ENCODE measurements at places on chromosomes 6 and 20. TPM values are rescaled to one million over a fixed set of nuclear protein-coding genes. Genes with fewer than 3 reads are reported as not detected.
A peak's percentile ranks its signal among the peaks of the same experiment; 100 is the strongest.

DNA sequence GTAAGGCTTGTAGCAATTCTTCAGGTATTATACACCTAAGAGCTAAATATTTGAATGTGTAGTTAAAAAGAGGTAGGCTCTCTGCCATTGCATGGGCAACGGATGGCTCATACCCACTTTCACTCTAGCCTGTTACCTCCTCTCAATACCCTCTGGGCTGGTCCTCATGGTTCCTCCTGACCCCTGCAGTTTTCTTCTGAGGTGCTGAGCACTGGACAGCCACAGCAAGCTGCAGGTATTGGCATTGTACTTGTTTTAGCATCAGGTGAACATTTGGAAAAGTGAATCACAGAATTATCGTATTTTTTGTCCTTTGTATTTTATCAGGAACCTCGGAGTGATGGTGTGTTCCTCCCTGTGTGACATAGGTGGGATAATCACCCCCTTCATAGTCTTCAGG lies 32.9 kb downstream of the SLC22A1 start:
- no peak for DNase-seq
- no peaks in the 10 kb centered on the region for H3K27me3 ChIP-seq
- H3K4me3 ChIP-seq = no peak overlapping the region
- no peaks in the 10 kb centered on the region for H3K4me1 ChIP-seq
- H3K36me3 ChIP-seq = peaks cover 30% of the 10 kb centered on the region

- peaks cover 61% of the 10 kb centered on the region for H3K4me1 ChIP-seq
- H3K27ac ChIP-seq = no peak overlapping the region
- DNase-seq = no peak
- no peaks in the 10 kb centered on the region for H3K27me3 ChIP-seq
Measured at GRCh38 chr6:15304337-15305042, 58.6 kb downstream of the JARID2 start.

DNA sequence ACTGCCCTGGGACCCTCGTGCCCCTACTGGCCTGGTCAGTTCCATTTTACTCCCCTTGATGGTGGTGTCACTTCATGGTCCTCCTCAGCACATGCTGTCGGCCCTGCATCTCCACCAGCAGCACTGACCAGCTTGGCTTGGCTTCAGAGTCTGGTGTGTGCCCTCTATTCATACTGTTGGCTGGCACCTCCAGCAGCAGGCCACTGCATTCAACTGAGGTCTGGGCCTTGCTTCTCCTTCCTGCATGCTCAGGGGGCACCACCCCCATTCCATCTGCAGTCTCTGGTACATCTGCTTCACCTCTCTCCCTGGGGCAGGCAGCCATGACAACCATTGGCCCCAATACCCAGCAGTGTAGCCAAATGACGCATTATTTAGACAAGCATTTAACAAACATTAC lies 155.9 kb downstream of the SLC24A3 start:
- H3K27me3 ChIP-seq = no peaks in the 10 kb centered on the region
- H3K36me3 ChIP-seq = no peaks in the 10 kb centered on the region
- no peaks in the 10 kb centered on the region for H3K4me1 ChIP-seq
- no peak overlapping the region for H3K27ac ChIP-seq
- DNase-seq = no peak

- H3K36me3 ChIP-seq = no peaks in the 10 kb centered on the region
- no peak overlapping the region for H3K4me3 ChIP-seq
- no peaks in the 10 kb centered on the region for H3K27me3 ChIP-seq
- no peak for DNase-seq
- no peak overlapping the region for H3K27ac ChIP-seq
Measured at GRCh38 chr20:45341579-45341938, 6.7 kb downstream of the SDC4 start.

DNA sequence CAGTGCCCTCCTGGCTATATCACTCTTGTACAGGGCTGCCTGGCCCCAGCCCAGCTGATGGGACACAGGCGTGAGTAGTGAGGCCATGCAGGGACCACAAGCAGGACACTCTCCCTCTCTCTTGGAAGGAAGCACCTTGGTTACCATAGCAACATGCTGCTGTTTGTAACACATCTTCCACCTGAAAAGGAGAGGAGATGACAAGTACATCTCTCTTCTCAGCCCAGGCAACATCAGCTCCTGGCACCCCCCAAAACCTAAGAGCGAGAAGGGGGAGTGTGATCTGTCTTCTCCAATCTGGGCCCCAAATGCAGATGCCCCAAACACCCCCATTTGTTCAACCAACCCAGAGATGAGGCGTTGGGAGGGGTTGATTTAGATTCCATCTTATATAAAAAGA lies 49.9 kb downstream of the KCNB1 start:
- no peaks in the 10 kb centered on the region for H3K36me3 ChIP-seq
- DNase-seq = no peak
- no peak overlapping the region for H3K27ac ChIP-seq
- H3K27me3 ChIP-seq = peaks cover 34% of the 10 kb centered on the region

GRCh38 chr20:46549188-46549972 lies 1.1 kb downstream of the OCSTAMP start:
- H3K27me3 ChIP-seq = no peaks in the 10 kb centered on the region
- H3K36me3 ChIP-seq = no peaks in the 10 kb centered on the region
- no peak overlapping the region for H3K27ac ChIP-seq
- H3K4me3 ChIP-seq = no peak overlapping the region
- peaks cover 22% of the 10 kb centered on the region for H3K4me1 ChIP-seq
- no peak for DNase-seq

GRCh38 chr6:168232062-168232461 lies 87.5 kb downstream of the DACT2 start:
- no peak overlapping the region for H3K27ac ChIP-seq
- H3K4me3 ChIP-seq = no peak overlapping the region
- no peaks in the 10 kb centered on the region for H3K27me3 ChIP-seq
- no peaks in the 10 kb centered on the region for H3K36me3 ChIP-seq
- H3K4me1 ChIP-seq = peaks cover 16% of the 10 kb centered on the region

GRCh38 chr6:15287670-15288375 lies 42.0 kb downstream of the JARID2 start:
- no peak overlapping the region for H3K4me3 ChIP-seq
- H3K27ac ChIP-seq = no peak overlapping the region
- DNase-seq = no peak
- no peaks in the 10 kb centered on the region for H3K27me3 ChIP-seq
- peaks cover 24% of the 10 kb centered on the region for H3K4me1 ChIP-seq

DNA sequence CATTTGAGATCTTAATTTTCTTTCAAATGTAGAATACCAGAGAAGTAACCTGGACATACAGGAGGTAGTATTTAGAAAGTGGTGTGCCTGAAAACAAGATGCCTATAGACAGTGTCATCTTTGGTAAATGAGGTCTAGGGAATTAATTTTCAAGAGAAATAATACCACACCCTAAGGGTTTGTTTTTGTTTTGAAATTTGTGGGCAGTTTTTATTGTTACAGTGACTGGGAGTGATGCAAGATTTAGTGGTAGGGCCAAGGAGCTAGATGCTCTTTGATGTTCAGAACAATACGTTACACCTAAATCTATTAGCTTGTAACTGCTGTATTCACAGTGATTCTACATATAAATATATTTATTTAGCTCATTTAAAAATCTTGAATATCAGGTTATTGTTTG lies 856.5 kb upstream of the MAP3K7 start:
- peaks cover 4% of the 10 kb centered on the region for H3K36me3 ChIP-seq
- no peak overlapping the region for H3K4me3 ChIP-seq
- H3K27me3 ChIP-seq = no peaks in the 10 kb centered on the region
- H3K27ac ChIP-seq = no peak overlapping the region
- no peak for DNase-seq
- H3K4me1 ChIP-seq = peaks cover 6% of the 10 kb centered on the region

DNA sequence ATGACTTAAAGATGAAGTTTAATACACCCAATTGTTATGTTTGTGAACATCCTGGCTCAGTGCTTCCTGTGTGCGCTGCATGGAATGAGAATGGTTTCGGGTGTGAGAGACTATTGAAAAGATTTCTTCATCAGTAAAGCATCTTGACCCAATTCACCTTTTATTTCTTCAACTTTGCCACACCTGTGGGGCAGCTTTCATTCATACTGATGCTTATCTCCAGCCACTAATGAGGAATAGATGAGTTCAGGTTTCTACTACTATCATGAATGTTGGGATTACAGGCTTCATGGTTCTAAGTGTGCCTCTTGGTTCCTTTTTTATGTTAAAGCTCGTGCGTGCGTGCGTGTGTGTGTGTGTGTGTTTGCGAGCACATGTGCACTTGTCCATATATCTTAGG lies 373.7 kb upstream of the SOX4 start:
- no peak overlapping the region for H3K4me3 ChIP-seq
- no peaks in the 10 kb centered on the region for H3K27me3 ChIP-seq
- no peak overlapping the region for H3K27ac ChIP-seq
- DNase-seq = no peak
- H3K4me1 ChIP-seq = no peaks in the 10 kb centered on the region
- peaks cover 3% of the 10 kb centered on the region for H3K36me3 ChIP-seq

- H3K27me3 ChIP-seq = no peaks in the 10 kb centered on the region
- peak overlapping the region; percentile 98 for H3K4me3 ChIP-seq
- no peak for DNase-seq
- H3K27ac ChIP-seq = no peak overlapping the region
Measured at GRCh38 chr6:30211899-30212298, 1.3 kb downstream of the TRIM26 start.

Gene KIAA0408
- 40.7 TPM for total RNA-seq

Gene FAM110A
- 16.8 TPM for total RNA-seq

Gene WFDC5
- total RNA-seq = not detected

Gene RRAGD
- 14.0 TPM for total RNA-seq
